ENCODE measurements at places on chromosomes 2 and 18.

- no peak overlapping the region for H3K27ac ChIP-seq
- H3K36me3 ChIP-seq: no peaks in the 10 kb centered on the region
- no peak for DNase-seq
- H3K4me1 ChIP-seq: no peaks in the 10 kb centered on the region
Observed at GRCh38 chr2:175732531-175732930, 269.5 kb downstream of the LNPK start.

GRCh38 chr18:58831606-58832005, 33.1 kb upstream of the ZNF532 start:
- no peak overlapping the region for H3K27ac ChIP-seq
- DNase-seq: no peak
- peaks cover 4% of the 10 kb centered on the region for H3K4me1 ChIP-seq
- no peaks in the 10 kb centered on the region for H3K36me3 ChIP-seq

DNA sequence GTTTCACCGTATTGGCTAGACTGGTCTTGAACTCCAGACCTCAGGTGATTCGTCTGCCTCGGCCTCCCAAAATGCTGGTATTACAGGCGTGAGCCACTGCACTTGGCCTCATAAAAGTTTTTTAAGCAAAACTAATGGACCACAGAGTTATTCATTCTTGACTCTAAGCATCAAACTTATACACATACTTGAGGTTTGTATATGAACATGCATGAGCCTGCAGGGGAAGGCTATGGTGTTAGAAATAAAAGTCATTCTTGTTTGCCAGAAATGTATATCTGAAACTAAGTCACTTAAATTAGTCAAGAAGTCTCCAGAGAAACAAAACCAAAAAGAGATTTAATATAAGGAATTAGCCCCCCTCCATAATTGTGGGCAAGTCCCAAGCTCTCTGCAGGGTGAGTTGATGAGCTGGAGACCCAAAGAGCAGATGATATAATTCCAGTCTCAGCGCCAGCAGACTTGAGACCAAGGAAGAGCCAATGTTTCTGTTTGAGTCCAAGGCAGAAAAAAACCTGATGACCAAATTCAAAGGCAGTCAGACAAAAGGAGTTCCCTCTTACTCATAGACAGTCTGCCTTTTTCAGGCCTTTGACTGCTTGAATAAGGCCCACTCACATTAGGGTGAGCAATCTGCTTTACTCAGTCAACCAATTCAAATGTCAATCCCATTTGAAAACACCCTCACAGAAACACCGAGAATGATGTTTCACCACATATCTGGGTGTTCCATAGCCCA, 69.0 kb upstream of the DSG1 start:
- H3K27me3 ChIP-seq: no peaks in the 10 kb centered on the region
- H3K4me1 ChIP-seq: peaks cover 6% of the 10 kb centered on the region
- no peaks in the 10 kb centered on the region for H3K36me3 ChIP-seq

DNA sequence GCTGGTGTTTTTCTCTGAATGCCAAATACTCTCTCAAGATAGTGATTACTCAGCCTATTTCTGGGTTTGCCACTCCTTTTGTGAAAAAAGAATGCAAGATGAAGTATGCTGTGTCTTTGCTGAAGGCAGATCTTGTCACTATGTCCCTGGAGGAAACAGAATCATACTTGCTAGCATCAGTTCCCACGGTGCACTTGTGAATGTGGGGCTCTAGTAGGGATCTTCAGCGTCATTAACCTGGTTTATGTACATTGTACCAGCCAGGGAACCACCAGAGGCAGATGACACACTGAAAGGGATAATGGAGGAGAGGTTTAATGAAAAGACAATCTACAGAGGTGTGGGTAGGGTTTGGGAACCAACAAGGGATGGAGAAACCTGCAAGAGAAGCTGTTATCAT, 131.0 kb upstream of the CXCR4 start:
- H3K4me1 ChIP-seq: no peaks in the 10 kb centered on the region
- H3K36me3 ChIP-seq: no peaks in the 10 kb centered on the region
- no peak overlapping the region for H3K27ac ChIP-seq
- no peak overlapping the region for H3K4me3 ChIP-seq
- no peaks in the 10 kb centered on the region for H3K27me3 ChIP-seq
- DNase-seq: no peak

Data from H1 (cell line).